RPMI7951 (cell line): ENCODE measurements at places on chromosomes 16 and 17. TPM values are rescaled to one million over a fixed set of nuclear protein-coding genes. Genes with fewer than 3 reads are reported as not detected.

Gene KRTAP9-1
- total RNA-seq, result not detected in 2 replicates

Gene HNF1B
- total RNA-seq, result 0.12 TPM in 1 of 2 replicates, not detected in the other

Gene RNF112
- total RNA-seq, result 0.24 and 0.29 TPM in 2 replicates

Gene RASD1
- not detected in 2 replicates for total RNA-seq

Gene MT1A
- total RNA-seq, result 1.1 and 3.4 TPM in 2 replicates

Gene NACA2
- total RNA-seq, result not detected in 2 replicates

Gene APPBP2
- 18.7 and 20.3 TPM in 2 replicates for total RNA-seq

Gene NPIPA2
- 0.29 and 4.3 TPM in 2 replicates for total RNA-seq

Gene QPRT
- total RNA-seq, result 18.4 and 23.7 TPM in 2 replicates

Gene CHST5
- total RNA-seq, result not detected in 2 replicates

Gene PRR35
- total RNA-seq, result not detected in 2 replicates

Gene SLC6A2
- 0.10 TPM in 1 of 2 replicates, not detected in the other for total RNA-seq

Gene CA7
- not detected in 2 replicates for total RNA-seq

Gene PPP1R27
- total RNA-seq, result not detected in 2 replicates

Gene PTX4
- not detected in 2 replicates for total RNA-seq

Gene CIBAR2
- total RNA-seq, result not detected in 2 replicates

Gene HIC1
- 4.6 and 14.2 TPM in 2 replicates for total RNA-seq

Gene PYY
- not detected in 2 replicates for total RNA-seq

Gene NUP93
- total RNA-seq, result 104 and 113 TPM in 2 replicates

Gene TBC1D3
- total RNA-seq, result not detected in 2 replicates

Gene TBC1D16
- 8.9 and 10.7 TPM in 2 replicates for total RNA-seq

Gene ZNF23
- 9.1 and 10.2 TPM in 2 replicates for total RNA-seq

Gene QRICH2
- 0.48 and 0.59 TPM in 2 replicates for total RNA-seq

Gene SLC5A2
- 0.10 TPM in 1 of 2 replicates, not detected in the other for total RNA-seq

Gene CDIP1
- 0.78 and 1.1 TPM in 2 replicates for total RNA-seq

Gene KIF18B
- 7.2 and 7.6 TPM in 2 replicates for total RNA-seq

Gene CCL14
- not detected in 2 replicates for total RNA-seq

Gene KRT34
- total RNA-seq, result not detected in 2 replicates

Gene KRT20
- not detected in 2 replicates for total RNA-seq

Gene GPATCH8
- total RNA-seq, result 10.9 and 11.3 TPM in 2 replicates
